Fibroblast of the conjunctiva (primary cell): ENCODE measurements at places on chromosomes 16 and 17.

GRCh38 chr16:22886927-22887326 lies 73.0 kb downstream of the HS3ST2 start:
- no peak for DNase-seq

GRCh38 chr17:4935650-4936049 lies 3.6 kb downstream of the GP1BA start:
- no peak for DNase-seq

- no peak for DNase-seq
Measured at GRCh38 chr17:82239926-82240505, 11.2 kb downstream of the SLC16A3 start.

DNA sequence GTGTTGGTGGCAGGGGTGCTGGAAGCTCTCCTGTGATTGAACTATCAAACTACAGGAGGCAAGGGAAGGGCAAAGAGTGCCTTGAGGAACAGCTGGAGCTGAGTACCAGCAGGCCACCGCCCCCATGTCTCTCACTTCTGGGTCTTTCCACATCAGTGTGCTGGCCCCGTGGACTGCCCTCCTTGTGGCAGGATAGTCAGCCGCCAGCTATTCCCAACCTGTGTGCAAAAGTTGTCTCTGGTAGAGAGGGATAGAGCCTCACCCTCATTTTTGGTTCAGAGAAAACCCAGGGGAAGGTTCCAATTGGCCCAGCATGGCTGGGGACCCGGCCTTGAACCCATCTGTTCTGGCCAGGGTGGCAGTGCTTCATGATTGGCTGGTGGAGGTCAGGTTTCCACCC lies 211.8 kb downstream of the IRF8 start:
- no peak for DNase-seq

DNA sequence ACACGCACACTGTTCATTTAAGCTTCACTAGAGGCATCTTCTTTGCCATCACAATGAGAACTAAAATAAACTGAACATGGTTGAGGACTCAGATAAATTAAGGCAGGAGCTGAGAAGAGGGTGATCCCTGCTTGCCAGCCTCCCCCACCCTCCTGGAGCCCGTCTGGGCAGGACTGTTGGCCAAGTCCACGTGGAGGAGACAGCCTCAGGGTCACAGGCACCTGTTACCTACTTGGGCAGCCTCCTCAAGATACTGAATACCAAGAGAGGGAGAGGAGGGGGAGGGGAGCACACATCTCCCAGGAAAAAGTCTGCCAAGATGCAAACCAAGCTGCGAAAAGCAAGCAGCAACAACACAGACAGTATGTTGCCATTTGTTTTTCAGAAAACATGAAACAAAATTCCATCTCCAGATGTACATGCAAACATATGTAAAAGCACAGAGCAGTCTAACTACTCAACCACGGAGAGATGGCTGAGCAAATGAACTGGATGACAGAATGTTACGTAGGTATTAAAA lies 67.4 kb downstream of the SLC39A11 start:
- DNase-seq: no peak

DNA sequence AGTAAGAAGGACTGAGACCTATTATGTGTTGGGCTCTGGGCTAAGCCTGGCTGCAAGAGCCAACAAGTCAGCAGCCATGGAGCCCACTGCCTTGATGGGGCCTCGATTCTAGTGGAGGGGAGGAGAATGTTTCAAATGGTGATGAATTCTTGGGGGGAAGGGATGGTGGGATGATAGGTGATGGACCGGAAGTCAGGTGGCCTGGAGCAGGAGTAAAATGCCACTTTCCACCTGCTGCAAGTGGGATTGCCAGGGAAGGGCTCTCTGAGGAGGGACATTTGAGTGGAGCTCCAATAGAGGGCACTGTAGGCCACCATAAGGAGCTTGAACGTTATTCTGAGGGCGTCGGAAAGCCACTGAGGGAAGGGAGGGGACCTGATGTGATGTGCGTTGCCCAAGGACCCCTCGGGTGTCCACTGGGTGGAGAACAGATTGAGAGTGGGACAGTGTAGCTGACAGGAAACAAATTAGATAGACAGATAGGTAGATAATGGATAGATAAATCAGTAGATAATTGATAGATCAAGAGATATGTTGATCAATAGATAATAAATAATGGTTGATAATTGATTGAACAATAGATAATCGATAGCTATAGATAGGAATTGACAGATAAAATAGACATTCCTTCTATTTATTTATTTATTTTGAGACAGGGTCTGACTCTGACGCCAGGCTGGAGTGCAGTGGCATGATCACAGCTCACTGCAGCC lies 18.2 kb upstream of the NXPH3 start:
- DNase-seq: peak; percentile 38

GRCh38 chr17:33334703-33335102 lies 41.6 kb upstream of the ASIC2 start:
- no peak for DNase-seq

GRCh38 chr16:74034862-74035261 lies 261.8 kb upstream of the PSMD7 start:
- DNase-seq: peak; percentile 9

DNA sequence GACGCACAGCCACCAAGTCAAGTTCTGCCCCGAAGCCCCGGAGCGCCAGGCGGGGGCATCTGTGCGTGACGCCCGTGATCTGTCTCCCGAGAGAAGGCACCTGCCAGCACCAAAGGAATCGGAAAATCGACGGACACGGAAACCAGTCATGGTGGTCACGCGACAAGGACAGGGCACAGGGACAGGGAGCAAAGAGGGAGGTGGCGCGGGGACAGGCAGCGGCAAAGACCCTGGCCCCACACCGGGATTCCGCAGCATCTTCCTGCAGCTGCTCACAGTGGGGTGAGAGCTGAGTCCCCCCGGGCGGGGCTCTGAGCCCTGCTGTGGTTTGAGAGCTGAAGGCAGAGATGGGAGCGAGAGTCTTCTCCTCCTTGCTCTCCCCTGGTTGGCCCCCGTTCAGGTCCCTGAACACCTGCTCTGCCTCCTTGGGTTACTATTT lies 56.4 kb downstream of the ABR start:
- DNase-seq: no peak

GRCh38 chr17:49715717-49716279 lies 8.0 kb upstream of the SLC35B1 start:
- no peak for DNase-seq

GRCh38 chr16:17101646-17102045 lies 369.1 kb downstream of the XYLT1 start:
- no peak for DNase-seq

GRCh38 chr17:51046514-51047384 lies 73.9 kb downstream of the SPAG9 start:
- peak; percentile 83 for DNase-seq

DNA sequence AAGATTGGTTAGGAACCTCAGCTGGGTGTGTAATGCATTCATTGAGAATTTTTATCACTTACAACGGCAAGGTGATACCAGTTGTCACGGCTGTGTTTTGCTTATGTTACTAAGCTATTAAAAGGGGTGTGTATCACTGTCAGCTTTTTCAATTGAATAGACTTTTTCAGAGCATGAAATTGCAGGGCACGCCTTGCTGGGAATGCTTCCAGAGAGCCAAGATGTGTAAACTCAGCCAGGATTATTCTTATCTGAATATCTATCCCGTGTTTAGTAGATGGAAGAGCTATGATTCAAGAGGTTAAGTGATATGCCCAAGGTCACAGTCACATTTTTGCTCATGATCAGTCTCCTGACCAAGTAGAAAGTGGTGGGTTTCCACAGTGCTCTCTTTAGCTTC lies 6.6 kb upstream of the TEKT3 start:
- DNase-seq: peak; percentile 14

DNA sequence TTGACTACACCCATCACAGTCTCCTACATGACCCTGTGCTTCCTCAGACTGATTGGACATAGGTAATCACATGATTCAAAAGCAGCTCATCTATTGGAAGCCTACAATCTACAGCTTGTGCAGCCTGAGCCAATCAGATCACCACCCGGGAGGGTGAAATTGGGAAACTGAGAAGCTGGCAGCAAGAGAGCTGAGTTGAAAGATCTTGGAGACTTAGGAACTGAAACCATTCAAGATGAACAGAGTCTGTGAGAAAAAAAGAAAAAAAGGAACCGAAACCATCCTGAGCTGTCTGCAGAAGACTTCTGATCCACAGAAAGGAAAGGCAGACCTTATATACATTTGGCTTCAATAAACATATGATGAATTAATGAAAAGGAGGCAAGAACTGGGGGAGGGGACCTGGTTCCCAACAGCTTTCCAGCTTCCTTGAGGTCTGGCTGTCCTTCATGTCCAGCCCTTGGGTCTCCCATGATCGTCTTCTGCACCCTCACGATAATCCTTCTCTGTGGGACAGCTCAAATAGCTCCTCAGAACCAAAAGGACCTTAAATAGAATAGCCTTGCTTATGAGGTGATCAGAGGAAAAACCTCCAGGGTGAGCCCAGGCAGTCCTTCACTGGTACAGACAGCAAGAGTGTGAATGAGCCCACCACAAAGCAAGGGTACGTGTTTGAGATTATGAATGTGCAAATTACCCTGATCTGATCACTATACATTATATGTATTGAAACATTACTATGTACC lies 32.6 kb downstream of the PLXDC1 start:
- DNase-seq: no peak

DNA sequence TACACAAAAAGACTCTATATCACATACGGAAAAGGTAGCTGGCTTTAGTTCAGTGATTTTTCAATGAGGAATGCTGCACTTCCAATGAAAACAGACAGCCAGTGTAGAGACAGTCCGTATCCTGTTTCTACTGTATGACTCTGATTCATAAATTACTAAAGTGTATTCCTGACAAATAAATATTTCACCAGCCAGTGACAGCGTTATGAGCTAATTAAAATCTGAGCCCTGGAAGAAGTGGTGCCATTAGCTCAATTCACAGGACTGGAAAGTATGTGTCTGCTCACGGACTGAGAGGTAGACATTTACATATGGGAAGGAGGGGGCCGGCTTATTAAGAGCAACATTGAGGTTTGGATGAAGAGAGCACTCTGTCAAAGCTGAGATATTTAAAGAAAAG lies 207.9 kb upstream of the RBFOX1 start:
- no peak for DNase-seq

GRCh38 chr16:88744577-88745521 lies 38.5 kb downstream of the CTU2 start:
- DNase-seq: no peak

- no peak for DNase-seq
Measured at GRCh38 chr17:3957735-3958599, 6.3 kb downstream of the ATP2A3 start.

- DNase-seq: no peak
Measured at GRCh38 chr17:72004611-72005331, 116.0 kb upstream of the SOX9 start.

- no peak for DNase-seq
Measured at GRCh38 chr16:56777001-56777400, 47.1 kb downstream of the NUP93 start.

- DNase-seq: peak; percentile 92
Measured at GRCh38 chr16:85350973-85351372, 238.7 kb upstream of the CIBAR2 start.

DNA sequence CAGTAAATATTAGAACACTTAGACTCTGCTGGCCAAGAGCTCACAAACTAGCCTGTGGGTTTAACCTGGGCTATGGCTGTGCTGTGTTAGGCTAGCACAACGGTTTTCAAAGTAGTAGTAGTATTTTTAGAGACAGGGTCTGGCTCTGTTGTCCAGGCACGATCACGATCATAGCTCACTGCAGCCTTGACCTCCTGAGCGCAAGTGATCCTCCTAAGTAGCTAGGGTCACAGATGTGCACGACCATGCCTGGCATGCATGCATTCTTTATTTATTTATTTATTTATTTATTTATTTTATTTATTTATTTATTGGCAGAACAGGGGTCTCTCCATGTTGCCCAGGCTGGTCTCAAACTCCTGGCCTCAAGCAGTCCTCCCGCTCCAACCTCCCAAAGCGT lies 10.3 kb downstream of the MRPL27 start:
- DNase-seq: no peak

DNA sequence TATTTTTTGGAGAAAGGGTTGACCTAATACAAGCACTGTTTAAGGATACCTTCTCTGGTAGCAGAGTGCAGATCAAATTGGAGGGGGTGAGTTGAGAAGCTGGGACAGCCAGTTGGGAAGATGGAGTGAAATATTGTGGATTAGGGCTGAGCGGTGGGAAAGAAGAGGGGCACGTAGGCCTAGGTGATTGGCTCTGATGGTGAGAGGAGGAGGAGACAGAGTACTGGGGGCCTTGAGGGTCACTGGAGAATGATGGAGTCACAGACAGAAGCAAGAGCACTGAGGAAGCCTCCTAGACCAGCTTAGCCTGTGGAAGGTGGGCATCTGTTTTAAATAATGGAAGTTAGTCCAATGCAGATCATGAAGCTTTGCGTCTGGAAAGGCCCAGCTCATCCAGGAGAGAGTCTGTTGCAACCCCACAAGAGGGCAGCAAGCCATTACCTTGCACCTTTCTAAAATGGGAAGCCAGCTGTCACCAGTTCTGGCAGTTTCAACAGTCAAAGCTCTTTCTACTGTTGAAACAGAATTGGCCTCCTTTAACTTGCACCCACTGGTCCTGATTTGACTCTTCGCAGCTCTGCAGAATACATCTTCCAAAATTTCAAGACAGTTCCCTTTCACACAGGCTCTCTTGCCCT lies 11.8 kb downstream of the SLC9A5 start:
- no peak for DNase-seq

- peak; percentile 53 for DNase-seq
Measured at GRCh38 chr16:85005285-85006069, 5.9 kb downstream of the ZDHHC7 start.

GRCh38 chr17:28521311-28522085 lies 15.3 kb downstream of the FOXN1 start:
- DNase-seq: no peak
